Activated CD4-positive, alpha-beta memory T cell treated with anti-CD3 and anti-CD28 coated beads for 36 hours (primary cell): ENCODE measurements at places on chromosomes 11 and 22.

DNA sequence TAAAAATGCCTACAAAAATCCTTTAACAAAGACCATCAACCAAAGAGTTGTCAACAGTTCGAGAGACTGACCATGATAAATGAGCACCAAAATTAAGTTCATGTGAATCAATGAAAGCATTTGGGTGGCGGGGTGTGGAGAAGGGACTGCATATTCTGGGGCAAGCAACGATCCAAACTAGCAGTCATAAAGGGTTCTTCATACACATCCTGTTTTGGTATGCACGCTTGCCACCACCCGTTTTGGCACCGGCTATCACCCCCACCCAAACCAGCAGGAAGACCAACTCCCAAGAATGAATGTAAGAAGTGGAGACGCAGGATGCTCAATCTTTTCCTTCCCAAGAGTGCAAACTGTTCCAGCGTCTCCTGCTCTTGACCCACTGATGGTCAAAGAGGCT, 80.8 kb downstream of the SGSM3 start:
- DNase-seq: peak; percentile 33

DNA sequence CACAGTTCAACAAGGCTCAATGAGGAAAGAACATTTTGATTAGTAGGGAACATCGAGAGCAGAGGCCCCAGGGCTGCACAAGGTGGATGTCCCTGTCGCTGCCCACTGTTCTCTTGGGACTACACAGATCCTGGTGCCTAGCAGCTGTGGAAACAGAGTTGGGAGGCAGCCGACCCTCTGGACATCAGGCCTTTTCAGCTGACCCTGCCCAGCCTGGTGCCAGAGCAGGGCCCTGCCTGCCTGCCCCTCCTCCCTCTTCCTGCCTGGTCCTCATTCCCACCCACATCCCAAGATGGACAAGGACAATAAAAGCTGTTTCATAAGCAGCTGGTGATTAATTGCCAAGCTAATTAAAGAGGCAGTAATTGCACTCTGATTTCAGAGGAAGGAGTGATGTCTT, 60.7 kb downstream of the NFAM1 start:
- no peak for DNase-seq

GRCh38 chr22:29456211-29456671, 17.9 kb downstream of the RFPL1 start:
- DNase-seq: no peak

DNA sequence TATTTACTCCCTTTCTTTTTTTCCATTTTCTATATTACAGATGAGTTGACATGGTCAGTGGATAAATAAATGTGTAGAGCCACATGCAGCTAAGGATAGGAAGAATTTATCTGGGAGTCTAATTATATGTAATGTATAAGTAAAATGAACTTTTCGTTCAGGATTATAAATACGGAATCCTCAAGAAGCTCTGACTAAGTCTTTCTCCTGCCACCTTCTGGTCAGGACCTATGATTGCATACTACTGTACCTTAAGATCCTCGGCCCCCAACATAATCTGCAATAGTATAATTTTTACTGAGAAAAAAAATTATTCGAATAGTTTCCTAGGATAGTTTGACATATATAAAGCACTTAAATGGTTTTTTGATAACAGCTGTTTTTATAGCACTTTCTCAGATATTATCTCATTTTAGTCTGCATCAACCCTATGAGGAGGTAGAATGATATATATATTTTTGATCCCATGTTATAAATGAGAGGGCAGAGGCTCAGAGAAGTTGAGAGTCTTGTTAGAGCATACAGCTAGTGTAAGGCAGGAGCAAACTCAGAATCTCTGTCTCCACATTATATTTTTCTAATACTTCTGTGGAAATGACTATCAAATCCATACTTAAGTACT, 36.1 kb downstream of the CCDC90B start:
- no peak for DNase-seq

- DNase-seq: no peak
Observed at GRCh38 chr22:41979423-41980250, 10.4 kb downstream of the SEPTIN3 start.
